ENCODE measurements at places on chromosomes 12 and 14.

DNA sequence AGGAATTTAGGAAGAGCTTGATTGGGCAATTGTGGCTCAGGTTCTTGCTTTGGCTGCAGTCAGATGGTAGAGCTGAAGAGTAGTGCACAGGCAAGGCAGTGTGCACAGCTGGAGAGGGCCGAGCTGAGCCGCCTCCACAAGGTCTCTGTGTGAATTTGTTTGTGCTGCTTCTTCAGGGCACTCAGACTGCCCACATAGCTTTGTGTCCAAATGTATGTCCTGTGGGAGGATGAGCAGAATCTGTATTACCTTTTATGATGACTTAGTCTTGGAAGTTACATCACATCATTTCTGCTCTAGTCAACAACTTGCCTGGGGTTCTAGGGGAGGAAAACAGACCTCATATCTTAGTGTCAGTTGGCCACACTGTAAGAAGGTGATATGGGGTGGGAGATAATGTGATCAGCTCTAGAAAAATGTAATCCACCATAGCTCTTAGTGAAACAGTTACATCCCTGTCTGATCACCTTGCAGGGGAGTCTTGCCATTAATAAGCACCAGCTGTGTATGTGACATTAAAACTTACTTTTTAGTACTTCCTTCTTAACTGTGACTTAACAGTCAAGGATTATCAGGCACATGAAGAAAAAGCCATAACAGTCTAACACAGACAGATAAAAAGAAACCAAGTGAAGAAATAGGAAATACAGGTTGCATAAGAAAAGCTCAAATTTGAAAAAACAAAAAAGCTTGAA, 53.4 kb downstream of the RCOR1 start:
- DNase-seq, result no peak

DNA sequence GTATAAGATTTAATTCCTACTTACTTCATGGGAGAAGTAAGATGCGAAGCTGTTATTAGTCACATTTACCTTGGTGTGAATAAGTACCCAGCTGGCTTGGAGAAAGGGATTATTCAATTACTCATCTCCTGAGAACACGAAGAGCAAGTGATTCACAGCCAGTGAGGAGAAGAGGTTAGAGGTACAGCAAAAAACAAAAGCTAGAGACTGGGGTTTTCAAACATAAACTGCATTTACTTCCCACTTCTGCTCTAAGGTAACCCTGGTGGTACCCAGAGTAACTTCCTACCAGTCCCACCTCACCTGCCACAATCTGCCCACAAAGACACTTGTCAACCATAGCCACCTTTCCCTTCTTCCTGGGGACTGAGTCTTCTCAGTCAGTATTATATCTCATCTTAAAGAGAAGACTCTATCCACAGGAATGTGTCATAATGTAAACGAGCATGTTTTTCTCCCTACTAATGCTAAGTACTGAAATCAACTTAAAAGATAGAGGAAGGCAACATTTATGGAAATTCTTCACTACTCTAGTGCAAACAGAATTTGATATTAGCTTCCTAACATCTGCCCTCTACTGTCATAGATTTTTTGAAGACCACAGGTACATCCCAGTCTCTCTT, 6.0 kb upstream of the IL22 start:
- DNase-seq, result no peak

DNA sequence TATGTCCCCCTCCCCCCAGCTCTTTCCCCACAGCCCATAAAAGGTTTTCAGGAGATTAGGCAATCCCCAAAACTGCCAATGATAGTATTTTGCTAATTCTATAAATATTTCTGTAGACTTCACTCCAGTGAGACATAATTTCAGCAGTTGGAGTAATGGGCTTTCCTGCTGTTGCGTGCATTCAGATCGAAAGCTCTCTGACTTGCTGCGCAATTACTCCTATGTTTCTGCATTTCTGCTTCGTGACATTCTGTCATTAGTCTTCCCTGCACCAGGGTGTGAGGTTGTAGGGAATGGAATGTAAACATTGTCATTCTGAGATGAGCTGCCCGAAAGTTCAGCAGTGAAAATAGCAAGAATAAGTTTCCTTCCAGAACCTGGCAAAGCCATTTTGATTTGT, 58.2 kb downstream of the SAMD4A start:
- no peak for DNase-seq

- DNase-seq, result no peak
These were observed 17.3 kb upstream of the RND1 start for GRCh38 chr12:48882972-48883304.

- DNase-seq, result no peak
These were observed 200.5 kb upstream of the OR4E1 start for GRCh38 chr14:21874167-21874566.

- DNase-seq, result no peak
These were observed 6.2 kb downstream of the TNFAIP2 start for GRCh38 chr14:103129301-103130016.

GRCh38 chr14:104306450-104307040, 168.2 kb downstream of the KIF26A start:
- no peak for DNase-seq

- no peak for DNase-seq
These were observed 61.8 kb downstream of the TECPR2 start for GRCh38 chr14:102424520-102424919.

GRCh38 chr14:75427126-75427481, 718 bp upstream of the JDP2 start:
- DNase-seq, result peak; percentile 61

GRCh38 chr12:40632933-40633332, 59.3 kb upstream of the CNTN1 start:
- no peak for DNase-seq

GRCh38 chr14:102571043-102571442, 21.4 kb upstream of the RCOR1 start:
- DNase-seq, result no peak

DNA sequence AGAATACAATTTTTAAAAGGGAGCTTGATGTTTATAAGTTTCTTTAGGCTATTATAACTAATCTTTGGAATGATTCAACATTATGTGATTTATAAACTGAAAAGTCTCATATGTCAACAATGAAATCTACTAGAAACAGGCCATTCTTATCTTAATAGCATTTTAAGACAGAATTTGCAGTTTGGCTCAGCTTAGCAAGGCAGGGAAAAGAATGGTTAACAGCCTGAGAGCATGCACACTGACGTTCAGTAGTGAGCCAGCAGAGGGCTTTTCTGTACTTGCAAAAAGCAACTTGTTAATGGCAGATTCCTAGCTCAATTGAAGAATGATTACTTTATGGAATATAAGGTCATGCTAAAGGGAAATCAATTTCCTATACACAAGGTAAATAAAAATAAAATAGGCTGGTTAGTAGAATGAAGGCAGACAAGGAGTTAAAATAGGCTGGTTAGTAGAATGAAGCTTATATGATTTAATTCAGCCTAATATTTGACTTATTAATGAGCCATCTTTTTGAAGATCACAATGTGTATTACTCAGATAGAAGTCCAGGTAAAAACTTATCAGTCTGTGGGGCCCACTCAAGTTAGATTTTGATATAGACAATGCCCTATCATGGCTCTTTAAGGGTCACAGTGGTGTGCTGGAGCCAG, 95.9 kb downstream of the OTOGL start:
- DNase-seq, result no peak

GRCh38 chr14:100589071-100589759, 2.0 kb upstream of the BEGAIN start:
- DNase-seq, result no peak

- no peak for DNase-seq
These were observed 33.8 kb downstream of the KCNK10 start for GRCh38 chr14:88289234-88289633.

- peak; percentile 60 for DNase-seq
These were observed at the start of gene CMKLR1 for GRCh38 chr12:108338915-108339657. TSS of gene CMKLR1 (minus strand) at chr12:108339311. CDS start at chr12:108293591, 45,720 bp downstream.

DNA sequence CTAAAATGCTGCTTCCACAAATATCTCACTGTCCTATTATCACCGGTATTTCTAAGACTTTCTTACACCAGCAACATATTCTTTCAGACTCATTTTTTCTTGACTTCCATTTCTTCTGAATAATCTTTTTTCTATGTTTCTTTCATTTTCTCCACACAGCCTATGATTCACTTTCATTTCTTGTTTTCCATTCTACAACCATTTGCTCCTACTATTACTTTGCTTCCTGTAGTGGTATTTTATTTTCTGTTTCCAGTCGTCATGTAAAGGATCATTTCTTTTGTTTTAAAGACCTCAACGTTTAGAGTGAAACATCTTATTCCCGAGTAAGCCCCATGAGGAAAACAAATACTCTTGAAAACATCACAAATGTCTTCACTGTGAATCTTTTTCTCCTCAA, 182.2 kb upstream of the MDGA2 start:
- no peak for DNase-seq

GRCh38 chr12:6852651-6853354, 853 bp downstream of the USP5 start:
- peak; percentile 51 for DNase-seq

- DNase-seq, result no peak
These were observed 161.5 kb downstream of the CALM1 start for GRCh38 chr14:90558041-90558982.
